Cortex of kidney (tissue), 1 donor: ENCODE measurements at places on chromosomes 16 and 17.

DNA sequence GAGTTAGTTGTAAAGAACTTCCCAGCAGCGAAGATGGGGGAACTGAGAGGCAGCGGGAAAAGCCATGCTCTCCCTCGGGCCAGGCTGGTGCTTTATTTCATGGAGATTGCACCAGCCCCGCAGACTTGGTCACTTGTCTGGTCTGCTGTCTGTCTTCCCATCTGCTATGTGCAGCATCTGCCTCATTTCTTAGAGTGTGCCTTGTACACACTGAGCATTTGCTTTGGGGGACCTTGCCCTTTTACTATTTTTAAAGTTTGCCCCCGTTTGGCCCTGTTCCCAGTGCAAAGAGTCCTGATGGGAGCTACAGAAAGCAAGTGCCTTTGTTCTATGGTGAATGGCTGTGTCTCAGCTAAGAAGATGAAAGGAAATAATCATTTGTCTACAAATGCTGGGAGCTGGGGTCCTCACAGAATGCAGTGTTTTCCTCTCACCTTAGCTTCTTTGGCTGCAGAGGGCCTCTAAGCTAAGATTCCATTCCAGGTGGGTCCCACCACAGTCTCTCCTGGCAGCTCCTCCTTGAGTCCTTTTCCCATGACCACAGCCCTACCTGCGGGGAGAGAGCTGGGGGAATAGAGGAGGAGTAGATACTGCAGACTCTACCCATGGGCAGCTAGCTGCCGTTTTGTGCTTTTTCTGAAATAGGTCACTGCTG, 25.1 kb upstream of the CNOT1 start:
- DNase-seq = no peak

GRCh38 chr17:10041916-10042588, 137.0 kb upstream of the RCVRN start:
- DNase-seq = no peak

GRCh38 chr16:17387256-17387655, 83.5 kb downstream of the XYLT1 start:
- no peak for DNase-seq

DNA sequence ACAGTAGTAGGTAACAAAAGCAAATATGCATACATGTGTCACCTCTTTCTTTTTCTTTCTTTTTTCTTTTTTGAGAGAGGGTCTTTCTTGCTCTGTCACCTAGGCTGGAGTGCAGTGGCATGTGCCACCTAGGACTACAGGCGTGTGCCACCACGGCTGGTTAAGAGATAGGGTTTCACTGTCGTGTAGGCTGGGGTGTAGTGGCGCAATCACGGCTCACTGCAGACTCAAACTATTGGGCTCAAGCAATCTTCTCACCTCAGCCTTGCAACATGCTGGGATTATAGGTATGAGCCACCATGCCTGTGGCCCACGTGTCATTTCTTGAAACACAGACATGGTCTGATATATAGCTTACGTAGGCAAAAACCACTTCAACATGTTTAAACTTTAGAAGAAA, 397.7 kb upstream of the PMFBP1 start:
- DNase-seq = no peak

DNA sequence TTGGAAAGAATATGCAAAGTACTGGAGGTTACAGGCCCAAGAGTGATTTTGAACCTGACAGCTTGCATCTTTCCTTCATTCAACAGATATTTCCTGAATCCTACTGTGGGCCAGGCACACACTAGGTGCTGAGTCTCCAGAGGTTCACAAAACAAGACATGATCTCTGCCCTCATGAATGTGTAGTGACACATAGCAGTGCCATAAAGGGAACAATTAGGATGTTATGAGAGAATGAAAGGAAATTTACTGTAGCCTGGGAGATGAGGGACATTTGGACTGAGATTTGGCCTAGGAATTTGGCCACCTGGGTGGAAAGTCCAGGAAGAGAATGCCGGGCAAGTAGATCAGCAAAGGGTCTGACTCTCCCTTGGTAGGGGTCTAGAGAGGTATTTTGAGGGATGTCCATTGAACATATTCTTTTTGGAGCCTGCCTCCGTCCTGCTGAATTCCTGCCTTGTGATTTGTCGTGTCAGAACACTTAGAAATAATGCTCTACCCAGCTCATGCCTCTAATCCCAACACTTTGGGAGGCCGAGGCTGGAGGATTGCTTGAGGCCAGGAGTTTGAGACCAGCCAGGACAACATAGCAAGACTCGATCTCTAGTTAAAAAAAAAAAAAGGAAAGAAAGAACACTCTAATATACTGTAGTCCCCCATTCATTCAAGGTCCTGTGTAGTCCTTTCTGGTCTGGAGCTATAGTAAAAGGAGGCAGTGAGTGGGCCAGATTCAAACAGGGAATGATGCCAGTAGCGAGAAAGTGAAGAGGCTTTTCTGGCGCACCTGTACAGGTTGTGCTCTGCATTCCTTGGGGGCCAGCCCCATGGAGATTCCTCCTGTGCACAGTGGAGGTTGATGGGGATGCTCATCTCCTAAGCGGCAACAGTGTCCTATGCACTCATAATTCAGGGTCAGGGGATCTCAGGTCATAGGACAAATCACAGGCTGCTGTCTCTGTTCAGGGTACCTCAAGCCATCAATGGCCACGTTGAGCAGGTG, 90.6 kb upstream of the CLEC18A start:
- no peak for DNase-seq

DNA sequence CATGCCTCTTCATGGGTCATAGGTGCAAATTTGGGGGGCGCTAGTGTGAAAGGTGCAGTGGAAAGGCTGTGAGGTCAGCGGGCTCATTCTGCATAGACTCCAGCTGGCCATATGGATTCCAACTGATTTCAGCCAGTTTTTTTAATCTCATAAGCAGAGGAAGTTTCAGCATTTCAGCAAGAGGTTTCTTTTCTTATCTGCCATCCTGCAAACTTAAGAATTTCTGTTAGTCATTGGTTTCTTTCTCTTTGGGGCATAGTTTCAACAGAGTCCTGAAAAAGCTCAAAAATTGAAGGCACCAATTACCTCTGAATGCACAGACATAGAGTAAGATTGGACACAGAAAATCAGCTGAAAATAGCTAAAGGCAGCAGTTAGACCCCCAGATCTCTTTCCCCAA, 16.2 kb upstream of the ALOX15 start:
- DNase-seq = no peak

- DNase-seq = no peak
These were observed 137.7 kb upstream of the CORO6 start for GRCh38 chr17:29760279-29761039.

DNA sequence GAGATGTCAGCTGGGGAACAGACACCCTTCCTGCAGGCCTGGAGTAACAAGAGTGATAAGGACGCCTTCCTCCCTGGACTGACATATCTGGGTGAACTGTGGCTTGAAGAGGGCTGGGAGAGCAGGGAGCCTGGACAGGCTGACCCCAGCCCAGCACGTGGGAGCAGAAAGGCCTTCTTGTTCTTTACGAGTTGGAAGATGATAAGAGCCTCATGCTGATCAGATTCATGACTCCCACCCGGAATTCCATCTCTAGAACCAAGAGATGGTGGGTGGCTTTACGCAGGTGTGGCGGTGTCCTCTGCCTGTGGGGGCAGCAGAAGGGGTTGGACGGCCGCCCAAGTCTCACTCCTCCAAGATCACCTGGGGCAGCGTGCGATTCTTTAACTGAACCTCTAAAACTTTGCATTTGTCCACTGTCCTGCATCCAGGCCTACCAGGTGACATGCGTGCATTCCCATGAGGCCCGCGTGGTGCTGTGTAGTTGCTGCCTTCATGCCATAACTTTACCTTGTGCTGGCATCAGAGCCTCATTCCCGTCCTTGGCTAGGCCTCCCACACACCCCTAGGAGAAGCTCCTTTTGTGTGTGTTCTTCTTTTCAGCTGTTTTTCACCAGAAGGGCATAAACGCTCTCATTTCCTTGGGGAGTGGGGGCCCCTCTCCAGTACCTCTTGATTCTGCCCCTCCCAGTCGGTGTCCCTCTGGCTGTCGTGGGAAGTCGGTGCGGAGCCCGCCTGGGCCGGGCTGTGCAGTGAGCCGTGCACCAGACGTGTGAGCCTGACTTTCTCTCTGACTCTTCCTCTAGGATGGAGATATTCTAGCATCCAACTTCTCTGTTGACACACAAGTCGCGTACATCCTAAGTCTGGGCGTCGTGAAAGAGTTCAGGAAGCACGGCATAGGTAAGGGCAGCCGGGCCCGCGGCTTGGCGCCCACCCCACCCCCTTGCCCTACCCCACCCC, 13.3 kb downstream of the C16orf90 start:
- DNase-seq = no peak

DNA sequence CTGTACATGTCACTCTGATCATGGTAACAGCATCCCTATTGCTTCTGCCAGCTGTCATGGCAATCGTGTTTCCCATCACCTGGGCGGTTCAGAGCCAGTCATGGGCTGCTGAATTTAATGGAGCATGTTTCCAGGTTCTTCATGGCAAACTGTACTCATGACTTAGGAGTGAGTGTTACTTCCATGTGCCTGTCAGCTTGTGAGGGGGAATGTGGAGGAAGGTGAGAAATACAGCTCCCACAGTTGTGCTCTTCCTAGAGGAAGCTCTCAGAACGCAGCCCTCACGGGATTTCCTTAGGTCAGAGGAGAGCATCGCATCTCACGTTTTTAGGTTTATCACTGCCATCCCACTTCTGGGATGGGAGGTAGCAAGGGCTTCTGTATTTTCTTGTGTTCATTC, 28.0 kb upstream of the ARHGAP23 start:
- no peak for DNase-seq

DNA sequence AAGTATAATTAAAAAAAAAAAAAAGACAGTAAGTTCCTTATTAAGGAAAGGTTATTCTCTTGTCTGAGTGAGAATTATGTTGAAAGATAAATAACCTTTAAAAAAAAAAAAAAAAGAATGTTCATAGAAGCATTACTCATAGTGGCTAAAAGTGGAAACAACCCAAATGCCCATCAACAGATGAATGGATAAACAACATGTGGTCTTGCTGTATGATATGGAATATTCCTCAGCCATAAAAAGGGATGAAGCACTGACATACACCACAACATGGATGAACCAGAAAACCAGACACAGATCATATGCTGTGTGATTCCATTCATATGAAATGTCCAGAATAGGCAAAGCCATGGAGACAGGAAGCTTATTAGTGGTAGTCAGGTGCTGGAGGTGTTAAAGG, 9.2 kb upstream of the CCNF start:
- no peak for DNase-seq

GRCh38 chr16:75282466-75283281, 31.2 kb upstream of the BCAR1 start:
- no peak for DNase-seq

GRCh38 chr17:66187718-66188117, 4.2 kb downstream of the CEP112 start:
- DNase-seq = no peak

DNA sequence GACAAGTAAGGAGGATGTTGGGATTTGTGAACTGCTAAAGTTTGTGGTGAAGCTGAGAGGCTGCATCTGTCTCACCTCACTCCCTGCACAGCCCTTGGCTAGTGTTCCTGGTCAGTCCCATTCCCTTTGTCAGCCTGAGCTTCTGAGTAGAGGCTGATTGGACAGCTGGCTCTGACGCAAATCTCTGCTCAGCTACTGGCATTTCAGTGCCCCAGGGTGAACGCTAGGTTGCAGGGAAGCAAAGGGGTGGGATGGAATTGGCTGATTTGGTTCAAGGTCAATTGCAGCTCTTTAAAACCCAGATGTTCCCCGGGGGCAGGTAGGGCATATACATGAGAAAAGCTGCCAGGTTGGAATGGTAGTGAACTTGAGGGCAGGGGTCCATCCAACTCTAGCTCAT, 23.1 kb upstream of the CNOT1 start:
- DNase-seq = no peak

GRCh38 chr17:80025140-80025539, 10.5 kb downstream of the TBC1D16 start:
- no peak for DNase-seq

- no peak for DNase-seq
These were observed 586 bp downstream of the MEAK7 start for GRCh38 chr16:84503751-84504395.

DNA sequence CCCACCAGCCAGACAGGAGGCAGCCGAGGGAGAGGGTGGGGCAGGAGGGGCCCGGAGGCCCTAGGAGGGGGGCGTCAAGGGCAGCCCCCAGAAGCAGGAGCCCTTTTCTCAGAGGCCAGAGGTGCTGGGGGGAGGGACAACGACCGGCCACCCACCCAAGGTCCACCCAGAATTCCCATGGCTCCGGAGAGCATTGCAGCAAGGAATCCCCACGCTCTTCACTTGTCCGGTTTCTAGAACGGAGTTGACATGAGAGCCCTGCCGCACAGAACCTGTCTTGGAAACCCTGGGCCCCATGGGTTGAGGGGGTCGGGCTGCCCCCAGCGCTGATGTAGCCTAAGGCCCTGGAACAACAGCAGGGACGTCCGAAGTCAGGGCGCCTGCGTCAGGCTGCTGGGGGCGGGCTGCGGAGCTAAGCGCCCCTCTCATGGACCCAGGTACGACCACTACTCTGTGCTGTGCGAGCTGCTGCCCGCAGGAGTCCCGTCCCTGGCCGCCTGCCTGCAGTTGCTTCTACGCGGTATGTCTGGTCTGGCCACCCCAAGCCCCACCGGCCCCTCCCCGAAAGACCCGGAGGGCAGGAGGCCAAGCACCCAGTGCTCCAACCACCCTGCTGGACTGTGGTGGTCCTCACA, 11.2 kb downstream of the CYBC1 start:
- no peak for DNase-seq

DNA sequence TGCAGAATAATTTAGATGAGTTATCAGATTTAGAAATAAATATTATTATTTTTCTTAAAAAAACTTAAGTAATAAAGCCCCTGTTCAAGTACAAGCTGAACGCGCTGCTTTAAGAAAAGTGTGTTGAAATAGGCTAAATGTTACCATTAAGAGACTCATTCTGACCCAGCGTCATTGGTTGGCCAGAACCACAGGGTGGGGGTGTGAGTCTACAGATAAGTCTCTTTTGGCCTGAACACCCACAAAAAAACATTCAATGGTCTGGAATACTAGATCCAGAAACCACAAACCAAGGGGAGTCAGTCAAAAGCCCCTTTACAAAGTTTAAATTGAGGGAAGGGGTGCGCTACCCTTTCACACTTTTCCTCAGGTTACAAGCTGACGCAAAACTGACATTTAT, 776.1 kb downstream of the KCNJ2 start:
- DNase-seq = no peak

DNA sequence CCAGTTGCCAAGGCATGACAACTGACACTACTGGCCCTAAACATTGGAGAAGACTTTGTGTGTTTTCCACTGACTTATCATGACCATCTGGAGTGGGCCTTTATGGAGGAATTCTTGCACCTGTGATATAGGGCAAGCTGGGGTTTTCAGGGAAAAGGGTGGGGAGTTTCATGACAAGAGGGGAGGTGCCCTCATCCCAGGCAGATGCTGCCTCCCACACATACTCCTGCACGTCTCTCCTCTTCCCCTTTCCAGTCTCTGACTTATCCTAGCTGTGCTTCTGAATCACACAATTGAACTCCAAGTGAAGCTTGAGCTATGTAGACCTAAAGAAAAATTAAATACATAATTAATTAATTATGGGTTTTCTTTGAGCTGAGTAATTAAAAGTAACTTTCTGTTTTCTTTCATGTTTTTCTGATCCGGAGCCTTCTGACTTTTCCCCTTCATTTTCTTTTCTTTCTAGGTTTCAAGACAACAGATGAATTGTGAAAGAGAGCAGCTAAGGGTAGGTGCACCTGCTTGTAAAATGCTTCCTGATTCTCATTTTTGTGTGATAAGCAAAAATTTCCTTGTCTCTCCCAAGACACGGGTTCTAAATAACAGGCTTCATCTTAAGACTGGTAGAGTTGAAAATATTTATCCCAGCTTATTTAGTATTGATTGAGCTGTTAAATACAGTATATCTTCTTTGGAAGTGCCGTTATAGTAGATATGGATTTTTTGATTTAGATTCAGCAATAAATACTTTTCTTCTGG, 280.9 kb upstream of the RBFOX1 start:
- no peak for DNase-seq

GRCh38 chr17:71436479-71436878, 684.3 kb upstream of the SOX9 start:
- no peak for DNase-seq
